GM19239 (cell line): ENCODE measurements at places on chromosomes 4 and X.

DNA sequence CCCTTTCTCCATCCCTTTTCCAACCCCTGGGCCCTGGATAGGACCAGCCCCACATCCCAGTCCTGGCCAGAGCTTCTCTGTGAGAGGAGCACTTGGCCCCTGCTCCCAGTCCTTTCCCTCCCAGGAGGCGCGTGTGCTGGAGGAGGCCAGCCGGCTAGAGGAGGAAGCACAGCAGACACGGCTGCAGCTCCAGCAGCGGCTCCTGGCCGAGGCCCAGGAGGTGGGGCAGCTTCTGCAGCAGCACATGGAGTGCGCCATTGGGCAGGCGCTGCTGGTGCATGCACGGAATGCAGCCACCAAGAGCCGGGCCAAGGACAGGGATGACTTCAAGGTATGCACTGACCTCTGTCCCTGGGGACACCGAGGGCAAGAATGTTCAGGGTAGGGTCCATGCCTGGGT, 87.5 kb downstream of the EVC start:
- DNase-seq, result no peak

- DNase-seq, result no peak
Observed at GRCh38 chr4:170234800-170235199, 145.0 kb upstream of the AADAT start.

DNA sequence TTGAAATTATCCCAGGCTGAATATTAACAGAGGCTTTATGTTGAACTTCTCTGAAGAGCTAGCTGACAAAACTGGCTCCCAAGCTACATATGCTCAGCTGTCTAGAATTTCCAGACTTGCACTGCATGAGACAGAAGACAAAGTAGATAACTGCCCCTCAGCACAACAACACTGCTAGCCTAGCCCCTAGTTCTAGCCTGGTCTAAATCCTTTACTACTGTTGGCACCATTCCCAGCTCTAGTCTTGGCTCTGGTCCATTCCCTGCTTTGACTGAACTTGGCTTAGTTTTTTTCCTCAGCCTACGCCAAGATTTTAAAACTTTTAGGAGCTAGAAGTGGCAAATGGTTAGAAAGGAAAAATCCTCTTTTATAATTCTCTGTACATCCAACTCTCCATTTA, 7.6 kb upstream of the OPHN1 start:
- no peak for DNase-seq

GRCh38 chrX:110847334-110847733, 51.7 kb upstream of the CHRDL1 start:
- DNase-seq, result no peak

DNA sequence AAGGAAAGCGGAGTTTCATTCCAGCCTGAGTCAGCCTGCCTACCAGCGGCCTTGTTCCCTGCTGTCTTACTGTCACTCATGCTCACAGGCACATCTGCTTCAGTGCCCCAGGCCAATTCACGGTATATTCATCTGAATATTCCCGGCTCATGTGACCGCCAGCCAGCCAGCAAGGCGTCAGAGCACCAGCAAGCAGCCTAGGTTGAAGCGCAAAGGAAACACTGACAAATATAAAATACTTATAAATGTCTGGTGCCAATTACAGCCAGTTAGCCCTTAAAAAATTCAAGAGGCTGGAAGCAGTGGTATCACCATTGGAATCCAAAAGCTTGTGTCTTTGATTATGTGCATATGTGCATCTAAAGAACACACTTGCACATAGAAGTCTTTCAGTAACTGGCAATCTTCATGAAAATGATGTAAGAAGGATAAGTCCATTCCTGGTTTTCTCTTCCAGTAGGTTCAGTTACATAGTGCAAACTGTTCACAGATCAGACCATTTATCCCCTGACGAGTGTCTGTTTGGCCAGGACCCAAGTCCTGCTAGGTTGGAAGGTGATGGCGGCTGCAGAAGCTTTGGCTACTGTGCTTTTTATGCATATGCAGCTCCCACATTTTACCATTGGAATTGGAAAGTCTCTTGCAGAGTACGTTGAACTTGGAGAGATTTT, 61.3 kb downstream of the LUZP4 start:
- DNase-seq, result no peak
